ENCODE measurements at places on chromosomes 5 and 9.

DNA sequence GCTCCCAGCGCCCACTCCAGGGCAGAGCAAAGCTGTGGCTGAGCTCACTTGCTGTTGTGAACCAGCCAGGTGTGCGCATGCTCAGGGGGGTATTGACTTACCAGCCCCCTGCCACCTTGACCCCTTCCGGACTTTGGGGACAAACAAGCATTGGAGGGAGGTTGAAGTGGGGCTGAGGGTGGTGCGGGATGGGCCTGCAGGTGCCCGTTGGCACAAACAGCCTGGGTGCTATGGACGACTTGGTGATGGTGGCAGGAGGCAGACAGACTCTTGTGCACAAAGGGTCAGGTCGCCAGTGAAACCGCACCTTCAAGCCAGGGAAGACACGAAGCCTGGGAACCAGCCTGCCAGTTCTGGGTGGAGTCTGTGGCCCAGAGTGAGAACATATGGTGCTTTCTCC, 858.5 kb upstream of the PTPRD start:
- DNase-seq: no peak

- DNase-seq: no peak
Observed at GRCh38 chr5:98989727-98990126, 60.9 kb upstream of the CHD1 start.

DNA sequence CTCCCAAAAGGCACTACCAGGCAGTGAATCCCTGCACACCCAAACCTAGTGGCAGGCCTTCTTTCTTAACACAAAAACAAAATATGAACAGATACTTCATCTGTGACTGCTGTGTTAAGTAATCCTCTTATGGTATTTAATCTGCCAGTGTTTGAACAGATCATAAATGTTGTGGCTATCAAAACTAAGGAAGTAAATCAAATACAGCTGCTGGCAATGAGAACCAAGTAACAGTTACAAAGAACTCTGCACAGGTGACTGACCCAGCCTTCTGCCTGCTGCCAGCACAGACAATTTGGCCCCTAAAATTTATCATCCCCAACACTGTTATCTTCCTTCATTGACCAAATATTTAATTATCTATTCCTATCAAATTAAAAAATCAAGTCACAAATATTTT, 78.0 kb downstream of the GNAQ start:
- no peak for DNase-seq

- no peak for DNase-seq
Observed at GRCh38 chr5:145903113-145903512, 30.3 kb upstream of the GRXCR2 start.

GRCh38 chr9:76456202-76456926, 2.6 kb upstream of the GCNT1 start:
- no peak for DNase-seq

DNA sequence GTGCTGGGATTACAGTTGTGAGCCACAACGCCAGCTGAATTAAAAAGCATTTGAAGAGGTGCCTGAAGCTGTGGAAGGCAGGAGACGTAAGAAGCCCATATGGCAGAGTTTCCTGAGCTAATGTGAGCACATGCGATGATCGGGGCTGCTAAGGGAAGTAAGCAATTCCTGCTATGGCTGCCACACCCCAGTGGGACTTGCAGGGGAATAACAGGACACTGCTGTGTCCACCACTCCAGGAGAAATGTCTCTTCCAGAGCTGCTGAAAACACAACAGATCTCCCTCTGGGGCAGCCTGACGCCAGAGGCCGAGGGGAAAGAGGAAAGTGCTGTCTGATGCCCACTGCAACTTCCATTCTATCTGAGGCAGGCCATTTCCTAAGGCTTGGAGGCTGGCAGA, 46.2 kb upstream of the ANKRD55 start:
- DNase-seq: no peak

DNA sequence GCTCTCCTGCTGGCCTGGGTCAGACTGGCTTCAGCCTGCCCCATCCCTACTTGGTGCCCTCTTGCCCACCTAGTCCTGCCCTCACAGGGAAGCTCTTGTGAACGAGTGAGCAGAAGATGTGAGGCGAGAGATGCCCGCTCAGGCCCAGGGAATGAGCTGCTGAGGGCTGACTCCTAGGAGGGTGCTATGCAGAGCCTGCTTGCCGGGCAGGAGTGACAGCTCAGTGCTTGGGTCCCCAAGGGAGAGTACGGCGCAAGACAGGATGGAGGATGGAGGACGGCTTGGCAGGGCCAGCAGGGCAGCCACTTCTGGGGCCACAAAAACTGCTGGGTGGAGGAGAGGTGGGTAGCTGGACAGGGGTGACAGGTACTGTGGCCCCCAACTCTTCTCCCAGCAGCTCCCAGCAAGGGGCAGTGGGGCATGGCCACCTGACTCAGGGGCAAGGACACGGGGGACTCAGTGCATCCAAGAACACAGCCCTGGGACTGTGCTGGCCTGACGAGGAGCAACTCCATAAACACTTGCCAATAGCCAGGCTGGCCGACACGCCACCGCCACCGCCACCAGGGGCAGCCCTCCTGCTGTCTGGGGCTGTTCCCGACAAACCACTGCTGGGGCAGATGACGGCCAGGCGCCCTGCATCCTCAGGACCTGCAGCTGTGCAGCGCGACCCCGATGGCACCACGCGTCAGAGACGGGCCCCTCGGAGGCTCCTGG, 55.6 kb upstream of the UBAC1 start:
- DNase-seq: no peak

- DNase-seq: no peak
Observed at GRCh38 chr5:160703547-160704189, 148.3 kb downstream of the ATP10B start.

DNA sequence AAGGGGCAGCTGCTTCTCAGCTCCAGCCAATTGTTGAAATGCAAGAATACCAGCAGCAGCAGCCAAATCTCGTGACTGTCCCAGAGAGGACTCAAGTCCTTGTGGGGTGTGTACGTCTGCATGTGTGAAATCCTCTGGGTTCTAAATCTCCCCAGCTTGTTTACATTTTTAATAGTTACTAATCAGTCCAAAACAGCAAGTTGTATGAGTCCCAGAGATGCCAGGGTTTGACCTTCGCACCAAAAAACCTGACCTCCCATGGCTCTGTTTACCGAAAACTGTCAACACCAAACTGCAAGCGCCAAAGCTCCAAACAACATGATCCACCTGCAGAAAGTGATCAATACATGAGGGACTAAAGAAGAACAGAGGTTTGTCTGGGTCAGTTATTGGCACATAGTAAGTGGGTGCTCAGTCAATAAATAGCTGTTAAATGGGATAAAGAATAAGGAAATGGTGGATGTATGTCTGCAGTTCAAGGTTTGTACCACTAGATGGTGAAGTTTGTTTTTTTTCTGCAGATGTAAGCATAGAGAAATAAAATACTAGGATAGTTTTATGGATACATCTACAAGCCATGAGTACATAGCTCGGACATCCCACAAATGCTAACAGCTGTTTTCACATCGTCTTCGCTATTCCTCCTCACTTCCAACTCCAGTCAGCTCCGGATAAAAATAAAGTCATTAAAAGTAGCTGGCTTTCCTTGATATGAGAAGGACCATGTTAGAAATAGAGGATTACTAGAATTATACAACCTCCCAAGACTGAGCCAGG, 85.3 kb upstream of the ADRB2 start:
- DNase-seq: no peak

DNA sequence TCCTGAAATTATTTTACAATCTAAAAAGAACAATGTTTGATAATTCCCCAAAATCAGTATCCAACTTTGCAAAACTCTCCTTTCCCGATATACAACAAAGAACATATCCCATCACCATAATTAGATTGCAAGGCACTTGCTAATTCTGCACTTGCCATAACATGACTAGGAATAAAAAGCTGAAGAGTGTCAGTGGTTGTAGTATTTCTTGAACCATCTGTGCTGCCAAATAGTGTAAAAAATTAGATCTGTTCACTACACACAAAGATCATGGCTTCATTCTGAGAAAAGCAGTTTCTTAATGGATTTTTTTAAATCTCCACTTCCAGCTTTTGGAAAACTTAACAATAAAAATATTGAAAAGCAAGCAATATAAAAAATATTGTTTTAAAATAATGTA, 259.5 kb upstream of the FAM174A start:
- DNase-seq: no peak

DNA sequence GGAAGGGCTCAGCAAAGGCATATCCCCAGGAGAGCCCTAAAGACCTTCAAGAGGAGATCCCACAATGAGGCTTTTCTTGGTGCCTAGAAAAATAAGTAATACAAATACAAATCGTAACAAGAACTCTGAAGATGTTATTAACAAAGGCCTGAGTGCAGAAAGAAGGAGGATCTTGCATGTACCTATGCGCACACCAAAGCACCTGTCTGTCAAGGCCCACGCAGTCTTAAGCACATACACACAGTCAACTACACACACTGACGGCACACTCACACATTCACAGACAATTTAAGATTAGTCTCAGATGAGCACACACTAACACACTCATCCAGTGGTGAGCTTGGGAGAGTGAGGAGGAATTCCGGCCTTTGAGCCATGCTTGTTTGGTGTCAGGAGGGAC, 38.5 kb downstream of the JADE2 start:
- no peak for DNase-seq

DNA sequence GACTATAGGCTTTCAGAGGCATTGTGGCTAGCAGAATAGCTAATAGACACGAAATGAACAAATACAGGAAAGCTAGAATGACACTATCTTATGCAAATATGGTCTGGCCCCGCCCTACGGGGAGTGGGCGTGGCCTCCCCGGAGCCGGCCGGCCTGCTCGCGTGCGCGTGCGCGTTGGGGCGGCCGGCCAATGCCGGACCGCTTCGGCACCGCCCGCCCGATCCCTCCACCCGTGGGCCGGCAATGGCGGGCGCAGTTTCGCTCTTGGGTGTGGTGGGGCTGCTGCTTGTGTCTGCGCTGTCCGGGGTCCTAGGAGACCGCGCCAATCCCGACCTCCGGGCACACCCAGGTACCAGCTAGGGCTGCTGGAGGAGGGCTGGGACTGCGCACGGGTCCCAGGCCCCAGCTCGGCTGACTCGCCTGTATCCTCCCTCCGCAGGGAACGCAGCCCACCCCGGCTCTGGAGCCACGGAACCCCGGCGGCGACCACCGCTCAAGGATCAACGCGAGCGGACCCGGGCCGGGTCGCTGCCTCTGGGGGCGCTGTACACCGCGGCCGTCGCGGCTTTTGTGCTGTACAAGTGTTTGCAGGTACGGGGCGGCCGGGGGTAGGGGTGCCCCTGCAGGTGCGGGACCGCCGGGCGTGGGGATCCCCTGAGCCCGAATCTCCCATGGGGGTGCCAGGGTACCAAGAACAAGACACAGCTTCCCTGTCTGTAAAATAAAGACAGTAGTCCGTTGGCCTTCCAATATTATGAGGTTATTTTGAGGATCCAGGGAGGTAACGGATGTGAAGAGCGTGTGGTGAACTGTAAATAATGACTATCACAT, at the start of gene CCDC107:
CCDC107 (plus strand) TSS at position 156 of the 831 bp plus-strand sequence; CDS start at position 244, 88 bp downstream.
- peak; percentile 67 for DNase-seq

DNA sequence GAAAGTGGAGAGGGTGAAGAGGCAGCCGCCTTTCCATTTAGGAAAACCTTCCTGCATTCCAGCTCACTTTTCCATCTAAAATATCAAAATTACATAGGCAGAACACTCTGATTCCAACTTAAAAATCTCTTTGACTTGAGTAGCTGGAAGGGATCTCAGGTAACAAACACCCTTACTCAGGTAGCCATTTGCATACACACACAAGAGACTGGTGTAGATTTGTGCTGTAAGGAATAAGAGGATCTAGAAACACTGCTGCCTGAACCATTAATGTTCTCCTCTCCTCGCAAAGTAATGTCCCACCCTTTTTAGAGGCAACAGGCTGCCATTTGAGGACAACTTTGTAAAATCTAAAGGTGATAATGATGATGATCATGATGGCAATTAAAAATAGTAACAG, 53.5 kb downstream of the BNC2 start:
- no peak for DNase-seq

DNA sequence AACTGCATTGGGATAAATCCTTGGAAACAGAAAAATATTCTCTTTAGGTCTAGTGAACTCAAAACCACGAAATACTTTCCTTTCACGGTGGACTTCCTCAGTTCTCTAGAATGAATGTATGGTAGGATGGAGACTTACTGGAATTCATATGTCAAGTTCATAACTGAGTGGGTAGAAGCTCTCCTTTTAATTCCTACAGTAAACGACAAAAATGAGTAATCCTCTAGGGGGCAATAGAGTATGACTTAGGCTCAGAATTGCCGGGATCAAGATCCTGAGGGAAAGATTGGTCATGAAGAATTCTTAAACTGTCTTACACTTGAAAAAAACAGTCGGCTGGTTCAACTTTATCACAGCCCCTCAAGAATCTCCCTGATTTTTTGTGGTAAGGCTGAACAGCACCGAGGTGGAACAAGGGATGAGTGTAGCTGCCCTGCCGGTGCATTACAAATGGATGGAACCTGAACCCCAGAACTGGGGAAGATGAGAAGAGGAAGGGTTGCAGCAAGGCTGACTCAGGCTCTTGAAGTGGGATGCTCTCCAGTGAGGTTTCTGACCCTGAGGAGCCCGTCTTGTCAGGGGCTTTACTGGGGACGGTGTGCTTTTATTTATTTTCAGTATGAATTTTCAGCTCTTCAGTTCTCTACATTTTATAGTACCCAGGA, 14.0 kb upstream of the LOX start:
- no peak for DNase-seq

DNA sequence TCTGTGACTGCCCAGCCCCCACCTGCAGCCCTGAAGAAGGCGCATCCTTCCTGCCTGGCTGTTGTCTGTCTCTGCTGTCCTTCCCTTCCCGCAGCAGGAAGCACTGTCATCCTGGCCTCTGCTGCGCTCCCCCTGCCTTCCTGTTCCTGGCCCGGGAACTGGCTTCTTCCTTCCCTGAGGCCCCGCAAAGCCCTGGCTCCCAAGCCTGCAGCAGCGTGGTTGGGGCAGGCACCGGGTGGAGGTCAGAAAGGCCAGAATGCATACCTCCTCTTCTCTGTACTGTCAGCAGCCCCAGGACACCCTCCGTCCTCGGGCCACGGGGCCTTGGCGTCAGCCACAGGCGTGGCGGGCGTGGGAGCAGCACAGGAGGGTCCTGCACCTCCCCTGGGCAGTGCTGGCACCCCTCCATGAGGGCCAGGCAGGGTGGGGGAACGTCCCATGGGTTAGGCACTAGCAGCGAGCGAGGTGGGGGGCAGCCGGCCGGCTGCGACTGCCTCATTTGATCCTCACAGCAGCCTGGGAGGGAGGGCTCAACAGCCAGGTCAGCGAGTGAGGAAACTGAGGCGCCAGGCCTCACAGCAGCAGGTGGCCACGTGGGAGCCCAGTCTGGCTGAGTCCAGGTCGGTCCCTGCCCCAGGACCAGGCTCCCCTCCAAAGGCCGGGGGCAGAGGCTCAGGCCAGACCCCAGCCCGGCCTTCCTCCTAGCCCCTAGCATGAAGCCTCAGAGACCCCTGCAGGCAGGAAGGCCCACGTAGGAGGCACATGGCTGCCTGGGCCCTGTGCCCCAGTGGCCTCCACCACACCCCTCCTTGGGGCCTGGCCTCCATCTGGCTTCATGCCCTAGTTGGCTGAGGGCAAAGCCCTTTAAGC, 9.4 kb downstream of the FLT4 start:
- no peak for DNase-seq

GRCh38 chr9:136837146-136837855, 5.0 kb upstream of the AJM1 start:
- no peak for DNase-seq

Measured in stimulated activated CD4-positive, alpha-beta T cell treated with anti-CD3 and anti-CD28 coated beads, Interleukin-1b, Interleukin-23, amount 100 ng/mL, for 1 hour (primary cell).